ENCODE measurements at places on chromosomes 3 and 15.

DNA sequence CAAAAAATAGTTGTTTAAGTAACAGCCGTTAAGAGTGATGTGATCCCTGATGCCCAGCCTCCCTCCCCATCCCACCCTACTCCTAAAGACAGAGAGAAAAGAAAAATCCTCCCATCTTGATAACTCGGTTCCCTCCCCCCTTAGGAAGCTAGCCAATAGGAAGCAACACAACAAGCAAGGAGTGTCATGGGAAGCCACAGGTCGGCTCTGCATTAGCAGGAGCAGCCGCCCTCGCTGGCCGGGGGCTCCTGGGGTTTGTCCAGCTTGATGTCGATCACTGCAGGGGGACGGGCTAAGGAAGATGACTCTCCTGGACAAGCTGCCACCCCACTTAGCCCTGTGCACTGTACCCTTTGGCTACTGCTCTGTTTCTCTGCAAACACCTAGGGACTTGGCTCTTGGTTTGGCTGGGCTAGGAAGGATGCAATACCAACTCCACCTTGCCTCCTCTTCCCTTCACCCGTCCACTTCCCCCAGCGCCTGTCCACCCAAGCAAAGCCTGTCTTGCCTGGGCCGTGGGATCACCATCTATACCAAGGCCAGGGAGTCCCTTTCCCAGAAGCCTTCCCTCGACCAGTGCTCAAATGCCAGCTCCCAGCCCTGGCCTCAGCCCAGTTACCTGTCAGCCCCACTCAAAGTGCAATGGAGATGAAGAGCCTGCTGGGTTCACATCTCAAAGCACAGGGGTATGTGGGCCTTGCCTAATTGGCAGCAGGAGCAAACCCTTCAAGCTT lies 23.1 kb downstream of the SRPRB start:
- DNase-seq, result no peak

GRCh38 chr3:30048431-30048830 lies 558.0 kb upstream of the TGFBR2 start:
- no peak for DNase-seq

GRCh38 chr3:135034891-135035440 lies 239.9 kb downstream of the EPHB1 start:
- no peak for DNase-seq

GRCh38 chr3:73094129-73094528 lies 32.7 kb downstream of the EBLN2 start:
- no peak for DNase-seq

GRCh38 chr3:156586905-156587759 lies 32.2 kb upstream of the SSR3 start:
- no peak for DNase-seq

- DNase-seq, result no peak
Observed at GRCh38 chr3:42544492-42545283, 37.1 kb downstream of the SEC22C start.

GRCh38 chr3:138935863-138936740 lies 10.8 kb downstream of the FOXL2 start:
- peak; percentile 8 for DNase-seq

DNA sequence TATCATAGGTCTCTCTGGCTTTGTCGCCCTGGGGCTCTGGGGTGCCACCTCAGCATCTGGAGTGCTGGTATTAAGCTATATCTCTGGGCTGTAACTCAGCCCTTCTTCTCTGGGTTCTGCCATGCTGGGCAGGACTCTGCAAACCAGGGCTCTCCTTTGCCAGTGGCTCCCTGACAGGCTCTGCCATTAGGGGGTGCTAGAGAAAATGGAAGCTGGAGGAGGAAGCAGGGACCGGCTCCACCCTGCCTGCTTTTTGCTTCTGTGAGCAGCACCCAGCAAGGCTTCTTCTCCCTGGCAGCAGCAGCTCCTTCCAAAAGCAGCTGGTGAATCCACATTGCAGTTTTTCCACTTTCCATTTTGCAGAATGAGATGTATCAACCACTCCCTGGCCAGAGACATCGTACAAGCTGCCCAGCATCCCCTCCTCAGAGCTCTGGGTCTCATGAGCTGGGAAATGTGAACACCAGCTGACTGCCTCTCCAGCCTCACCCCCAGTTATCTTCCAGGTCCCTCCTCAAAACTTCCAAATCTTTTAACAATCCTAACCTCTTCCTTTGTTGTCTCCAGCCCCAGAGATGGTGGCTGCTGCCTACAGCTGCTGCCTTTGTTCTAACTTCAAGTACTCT lies 165.0 kb downstream of the ABHD5 start:
- no peak for DNase-seq

DNA sequence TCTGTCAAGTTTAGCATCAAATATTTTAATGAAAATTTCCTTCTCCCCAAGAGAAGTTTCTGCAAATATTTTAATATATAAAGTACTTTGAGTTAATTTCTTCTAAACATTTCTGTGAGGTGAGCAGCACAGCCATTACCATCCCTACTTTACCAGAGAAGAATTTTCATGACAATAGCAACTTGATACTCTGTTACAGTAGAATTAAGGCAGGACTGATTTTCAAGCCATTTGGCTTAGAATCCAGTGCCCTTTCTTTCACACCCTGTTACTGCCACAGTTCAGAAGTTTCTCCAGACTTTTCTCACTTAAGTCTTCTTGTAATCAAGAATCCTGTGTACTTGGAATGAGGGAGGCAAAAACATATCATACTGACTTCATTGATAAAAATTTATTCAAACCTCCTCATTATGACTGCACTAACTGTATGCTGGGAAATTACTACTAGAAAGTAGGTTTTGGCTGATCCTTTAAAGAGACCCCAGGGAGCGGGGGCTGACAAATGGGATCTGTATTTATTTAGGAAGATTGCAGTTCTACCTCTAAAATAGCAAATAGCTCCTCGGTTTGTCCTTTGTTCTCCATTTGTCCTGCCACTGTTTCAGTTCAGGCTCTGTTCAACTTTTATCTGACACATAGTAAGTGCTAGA lies 557.0 kb upstream of the SGO1 start:
- no peak for DNase-seq

DNA sequence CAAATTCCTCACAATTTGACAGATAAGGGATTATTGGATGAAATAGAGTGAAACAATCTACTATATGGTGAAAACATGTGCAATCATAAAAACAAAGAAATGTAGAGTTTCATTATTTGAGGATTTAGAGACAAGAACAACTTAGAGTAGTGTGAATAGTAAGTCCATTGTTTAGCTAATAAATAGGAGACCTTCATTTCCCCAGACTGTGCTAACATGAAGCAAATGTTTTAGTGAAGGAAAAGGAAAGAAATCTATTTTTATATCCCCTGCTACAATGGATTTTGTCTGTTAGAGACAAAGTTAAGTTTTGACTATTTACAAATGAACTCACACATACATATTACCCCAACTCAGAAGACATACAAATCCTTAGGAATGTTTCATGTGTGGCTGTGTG lies 77.8 kb downstream of the EFL1 start:
- no peak for DNase-seq

- DNase-seq, result no peak
Observed at GRCh38 chr3:177827511-177828207, 630.4 kb upstream of the TBL1XR1 start.

GRCh38 chr15:78071383-78071782 lies 6.1 kb downstream of the TBC1D2B start:
- DNase-seq, result no peak

DNA sequence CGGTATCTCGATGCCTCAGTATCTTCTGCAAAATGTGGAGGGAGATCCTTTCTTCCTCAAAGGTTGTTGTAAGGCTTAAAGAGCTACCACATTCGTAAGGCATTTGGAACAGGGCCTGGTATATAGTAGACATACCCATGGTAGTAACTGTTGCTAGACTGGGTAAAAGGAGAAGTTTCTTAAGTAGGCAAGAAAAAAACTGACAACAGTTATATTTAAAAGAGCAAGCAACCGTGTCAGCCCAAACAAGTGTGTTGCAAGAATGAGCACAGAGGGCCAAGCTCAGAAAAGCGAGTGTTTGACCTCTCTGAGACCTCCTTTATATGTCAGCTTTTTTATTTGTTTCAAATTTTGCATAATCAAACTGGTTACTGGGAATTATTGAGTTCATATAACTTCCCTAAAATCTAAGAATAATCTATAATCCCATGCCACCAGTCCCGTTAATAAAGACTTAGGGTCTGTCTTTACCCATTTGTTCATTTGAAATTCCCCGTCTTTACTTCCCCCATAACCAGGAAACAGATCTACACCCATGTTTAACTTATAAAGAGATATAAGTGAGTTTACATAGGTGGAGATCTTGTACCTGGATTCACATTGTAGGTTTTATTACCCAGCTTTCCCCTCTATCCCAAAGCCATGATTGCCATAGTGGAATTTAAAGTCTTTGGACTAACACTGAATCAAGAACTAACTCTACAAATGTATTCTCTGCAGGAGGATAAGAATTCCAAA lies 7.3 kb downstream of the B3GNT5 start:
- no peak for DNase-seq

- DNase-seq, result no peak
Observed at GRCh38 chr15:48871542-48871941, 6.4 kb upstream of the EID1 start.

GRCh38 chr3:130627143-130627855 lies 110.3 kb downstream of the COL6A6 start:
- no peak for DNase-seq

DNA sequence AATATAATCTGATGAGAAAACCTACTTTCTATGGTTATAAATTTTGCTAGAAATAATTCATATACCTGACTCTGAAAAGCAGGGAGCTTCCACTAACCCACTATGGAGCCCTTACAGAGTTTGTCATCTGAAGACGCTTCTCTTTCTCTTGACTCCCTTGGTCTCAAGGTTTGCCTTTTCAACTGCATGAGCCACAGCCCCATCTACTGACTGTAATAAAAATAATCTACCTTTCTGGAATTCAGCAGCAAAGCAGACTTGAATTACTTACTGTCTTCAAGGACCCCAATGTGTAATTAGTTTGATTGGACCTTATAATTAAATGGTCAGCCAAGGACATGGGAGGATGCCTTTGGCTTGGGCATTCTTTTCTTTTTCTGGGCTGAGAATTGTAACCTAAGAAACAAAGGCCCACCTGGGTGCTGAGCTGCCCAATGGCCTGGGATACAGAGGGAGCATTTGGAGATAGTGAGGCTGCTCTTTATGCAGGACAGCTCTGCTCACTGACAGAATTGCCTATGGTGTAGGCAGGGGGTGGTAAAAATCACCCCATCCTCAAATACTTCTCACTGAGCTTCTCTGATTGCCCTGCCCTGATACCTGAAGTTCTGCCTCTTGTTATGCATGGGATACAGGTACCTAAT lies 178.6 kb upstream of the TRIM42 start:
- DNase-seq, result no peak

GRCh38 chr15:63430766-63431451 lies 49.3 kb upstream of the CA12 start:
- no peak for DNase-seq

GRCh38 chr3:37024820-37025405 lies 31.6 kb downstream of the MLH1 start:
- no peak for DNase-seq

- no peak for DNase-seq
Observed at GRCh38 chr3:152318512-152318911, 49.8 kb downstream of the MBNL1 start.

- no peak for DNase-seq
Observed at GRCh38 chr3:86239946-86240345, 751.0 kb downstream of the VGLL3 start.

DNA sequence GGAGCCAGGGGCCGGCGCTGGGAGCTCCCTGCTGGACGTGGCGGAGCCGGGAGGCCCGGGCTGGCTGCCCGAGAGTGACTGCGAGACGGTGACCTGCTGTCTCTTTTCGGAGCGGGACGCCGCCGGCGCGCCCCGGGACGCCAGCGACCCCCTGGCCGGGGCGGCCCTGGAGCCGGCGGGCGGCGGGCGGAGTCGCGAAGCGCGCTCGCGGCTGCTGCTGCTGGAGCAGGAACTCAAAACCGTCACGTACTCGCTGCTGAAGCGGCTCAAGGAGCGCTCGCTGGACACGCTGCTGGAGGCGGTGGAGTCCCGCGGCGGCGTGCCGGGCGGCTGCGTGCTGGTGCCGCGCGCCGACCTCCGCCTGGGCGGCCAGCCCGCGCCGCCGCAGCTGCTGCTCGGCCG lies 1.5 kb downstream of the SMAD6 start:
- DNase-seq, result no peak

DNA sequence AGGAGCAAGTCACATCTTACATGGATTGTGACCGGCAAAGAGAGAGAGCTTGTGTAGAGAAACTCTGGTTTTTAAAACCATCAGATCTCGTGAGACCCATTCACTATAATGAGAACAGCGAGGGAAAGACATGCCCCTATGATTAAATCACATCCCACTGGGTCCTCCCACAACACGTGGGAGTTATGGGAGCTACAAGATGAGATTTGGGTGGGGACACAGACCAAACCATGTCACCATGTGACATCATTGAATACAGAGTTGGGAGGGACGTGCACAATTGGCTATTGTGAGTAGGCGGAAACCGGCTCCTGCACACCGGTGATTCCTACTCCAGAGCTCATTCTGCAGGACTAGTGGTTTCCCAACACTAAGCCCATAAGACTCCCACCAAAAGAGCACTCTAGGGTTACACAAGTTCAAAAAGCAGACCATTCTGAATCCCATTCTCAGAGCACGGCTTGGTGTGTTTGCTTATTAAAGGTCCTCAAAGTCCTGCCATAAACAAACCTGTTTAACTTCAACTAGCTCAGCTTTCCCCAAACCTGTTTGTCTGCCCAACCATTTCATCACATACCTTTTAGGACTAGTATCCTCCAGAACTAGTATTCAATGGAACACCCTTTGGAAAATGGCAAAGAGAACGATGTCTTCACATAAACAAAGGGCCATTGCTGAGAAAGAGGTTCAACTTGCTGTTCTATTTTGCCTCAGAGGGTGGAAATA lies 167.6 kb downstream of the TLE3 start:
- no peak for DNase-seq

GRCh38 chr3:64919934-64920333 lies 232.1 kb upstream of the ADAMTS9 start:
- DNase-seq, result no peak

- DNase-seq, result no peak
Observed at GRCh38 chr15:34233614-34234013, 8.8 kb downstream of the EMC4 start.

DNA sequence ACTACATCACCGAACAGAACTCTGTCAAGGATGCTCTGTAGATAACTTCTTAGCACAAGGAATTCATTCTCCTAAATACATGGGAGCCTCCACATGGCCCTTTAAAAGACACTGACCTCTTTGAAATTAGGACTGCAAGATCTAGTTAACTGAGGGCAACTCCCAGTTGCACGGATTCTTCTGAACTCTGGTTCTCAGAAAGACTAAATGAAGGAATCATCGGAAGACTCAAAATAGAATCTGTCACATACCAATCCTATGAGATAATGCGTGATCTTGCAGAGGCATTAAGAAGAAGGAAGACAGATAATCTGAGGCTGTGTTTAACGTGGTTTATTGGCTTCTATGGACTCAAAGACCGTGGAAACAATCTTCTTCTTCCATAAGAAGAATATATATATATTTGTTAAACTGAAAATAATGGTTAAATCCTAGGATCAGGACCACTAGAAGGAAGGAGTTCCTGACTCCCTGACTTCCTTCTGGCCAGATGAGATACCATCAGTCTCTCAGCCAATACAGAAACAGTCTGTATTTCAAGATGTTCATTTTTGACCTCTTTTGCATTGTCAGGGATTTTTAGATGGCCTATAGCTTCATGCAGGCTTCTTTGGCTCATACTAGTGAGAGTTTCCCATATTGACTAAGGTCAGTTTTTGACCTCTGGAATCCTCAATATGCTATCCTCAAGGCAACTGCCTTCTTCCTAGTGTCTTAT lies 33.9 kb upstream of the TBC1D23 start:
- DNase-seq, result no peak

- DNase-seq, result no peak
Observed at GRCh38 chr15:50110285-50110684, 8.7 kb downstream of the ATP8B4 start.

- DNase-seq, result no peak
Observed at GRCh38 chr3:14706096-14706495, 31.2 kb downstream of the C3orf20 start.
